ENCODE measurements at places on chromosomes 3 and 15.

- DNase-seq, result no peak
Measured at GRCh38 chr15:78157203-78157602, 8.0 kb downstream of the IDH3A start.

GRCh38 chr15:81531109-81531592, 157.1 kb upstream of the TMC3 start:
- DNase-seq, result no peak

DNA sequence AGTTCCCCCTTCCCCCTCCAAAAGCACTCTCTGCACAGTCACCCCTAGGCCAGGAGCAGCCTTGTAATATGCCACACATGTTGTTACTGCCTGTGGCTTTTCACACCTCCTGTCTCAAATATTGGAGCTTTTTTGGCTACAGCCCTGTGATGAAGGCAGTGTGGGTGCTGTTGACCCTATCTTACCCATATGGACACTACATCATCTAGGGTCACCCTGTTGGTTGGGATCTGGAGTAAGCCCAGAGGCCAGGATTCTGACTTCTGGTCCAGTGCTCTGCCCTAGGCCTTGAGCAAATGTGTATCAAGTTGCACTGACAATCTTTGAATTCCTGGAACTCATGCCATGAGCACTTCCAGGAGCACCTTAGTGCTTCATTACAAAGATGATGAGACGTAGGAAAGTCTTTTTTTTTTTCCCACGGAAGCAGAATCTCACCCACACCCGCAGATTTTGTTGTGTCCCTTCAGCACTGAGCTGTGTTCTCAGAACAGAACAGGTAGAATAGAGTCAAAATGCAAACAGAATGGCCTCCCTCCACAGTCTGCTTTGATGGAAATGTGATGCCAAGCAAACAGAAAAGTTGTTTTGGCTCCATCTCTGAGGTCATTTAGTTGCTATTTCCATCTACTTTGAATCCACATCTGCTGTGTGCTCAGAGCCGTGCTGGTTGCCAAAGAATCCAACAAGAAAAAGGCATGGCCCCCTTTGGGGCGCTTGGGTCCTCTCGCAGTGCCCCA, 49.6 kb downstream of the SMAD3 start:
- no peak for DNase-seq

- DNase-seq, result no peak
Measured at GRCh38 chr3:143171141-143171980, 51.8 kb downstream of the CHST2 start.

GRCh38 chr3:73563896-73564582, 60.7 kb downstream of the PDZRN3 start:
- DNase-seq, result no peak

- DNase-seq, result no peak
Measured at GRCh38 chr3:169041677-169042171, 621.8 kb downstream of the MECOM start.

- DNase-seq, result no peak
Measured at GRCh38 chr15:45106002-45106790, 7.8 kb downstream of the DUOX2 start.

DNA sequence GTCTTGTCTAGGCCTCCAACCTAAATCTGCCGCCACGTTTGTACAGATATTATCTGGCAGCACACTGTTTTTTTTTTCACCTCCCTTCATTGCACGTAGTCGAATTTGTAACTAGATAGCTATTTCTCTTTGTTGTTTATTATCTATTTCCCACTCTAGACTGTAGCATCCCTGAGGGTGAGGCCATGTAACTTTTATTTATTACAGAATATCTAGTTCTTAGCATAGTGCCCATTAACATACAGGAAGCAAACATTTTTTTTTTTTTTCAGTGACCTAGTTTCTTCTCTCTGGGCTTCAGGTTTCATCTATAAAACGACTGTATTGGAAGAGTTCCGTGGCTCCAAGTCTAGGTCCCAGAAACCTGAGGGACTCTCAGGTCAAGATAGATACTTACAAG, 354.3 kb downstream of the FGF12 start:
- no peak for DNase-seq

GRCh38 chr15:85318048-85318731, 62.2 kb upstream of the AKAP13 start:
- no peak for DNase-seq

DNA sequence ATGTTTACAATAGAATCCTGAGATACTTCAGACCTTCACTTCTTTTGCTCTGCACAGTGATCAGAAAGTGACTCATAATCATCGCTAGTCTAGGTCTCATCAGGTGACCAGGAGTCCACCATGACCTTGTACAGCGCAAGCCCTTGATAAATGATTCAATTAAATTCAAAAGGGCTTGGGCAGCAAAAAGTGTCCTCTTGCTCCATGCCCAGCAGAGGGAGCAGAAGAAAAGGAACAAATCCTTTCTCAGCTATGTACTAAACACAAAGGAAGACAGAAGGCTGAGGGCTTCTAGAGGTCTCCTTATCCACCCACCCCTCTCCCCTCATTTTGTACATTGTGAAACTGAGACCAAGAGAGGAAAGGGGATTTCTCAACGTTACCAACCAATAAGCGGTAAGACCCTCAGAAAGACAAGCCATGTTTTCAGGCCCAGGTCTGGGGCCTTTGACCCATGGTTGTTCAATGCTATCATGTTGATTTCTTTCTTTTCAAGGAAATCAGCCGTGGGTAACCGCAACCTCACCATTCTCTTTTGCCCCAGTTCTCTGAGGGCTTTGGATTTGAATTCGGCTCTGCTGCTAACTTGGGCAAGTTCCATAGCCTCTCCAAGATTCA, 74.8 kb downstream of the AQP9 start:
- no peak for DNase-seq

DNA sequence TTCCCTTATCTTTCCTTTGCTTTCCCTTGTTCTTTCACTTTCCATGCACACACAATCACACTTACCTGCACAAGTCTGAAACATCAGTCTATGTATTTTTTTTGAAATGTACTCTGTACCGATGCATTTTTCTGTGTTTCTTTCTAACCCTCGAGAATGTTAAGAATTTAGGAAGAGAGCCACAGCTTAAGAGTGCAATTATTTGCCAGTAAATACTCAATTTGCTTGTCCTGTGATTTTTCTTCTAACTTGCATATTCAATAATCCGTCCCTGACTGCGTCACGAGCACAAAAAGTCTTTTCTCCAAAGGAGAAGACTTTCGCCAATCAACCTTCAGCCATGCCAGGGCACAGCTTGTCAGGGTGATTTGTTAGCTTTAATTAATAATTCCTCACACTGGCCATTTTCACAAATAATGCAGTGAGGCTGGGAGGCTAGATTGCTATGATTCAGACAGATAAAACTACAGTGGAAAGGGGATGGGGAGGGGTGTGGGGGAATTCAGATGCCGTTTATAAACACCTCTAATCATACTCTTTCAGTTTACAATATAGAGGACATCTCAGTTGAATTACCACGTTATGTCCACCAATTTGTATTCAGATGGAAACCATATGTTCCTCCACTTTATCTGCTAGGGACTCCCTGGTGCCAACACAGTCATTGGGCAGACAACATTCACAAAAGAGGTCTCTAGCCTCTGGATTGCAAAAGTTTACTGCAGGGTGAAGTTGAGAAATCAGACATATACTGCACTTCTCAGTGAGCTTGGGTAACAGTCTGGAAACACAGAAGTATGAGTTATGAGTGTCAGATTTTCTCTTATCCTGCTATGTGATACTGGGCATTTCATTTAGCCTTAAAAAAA, 388.0 kb downstream of the ZBTB20 start:
- DNase-seq, result no peak

GRCh38 chr15:100335335-100335999, 6.3 kb downstream of the ADAMTS17 start:
- DNase-seq, result no peak

DNA sequence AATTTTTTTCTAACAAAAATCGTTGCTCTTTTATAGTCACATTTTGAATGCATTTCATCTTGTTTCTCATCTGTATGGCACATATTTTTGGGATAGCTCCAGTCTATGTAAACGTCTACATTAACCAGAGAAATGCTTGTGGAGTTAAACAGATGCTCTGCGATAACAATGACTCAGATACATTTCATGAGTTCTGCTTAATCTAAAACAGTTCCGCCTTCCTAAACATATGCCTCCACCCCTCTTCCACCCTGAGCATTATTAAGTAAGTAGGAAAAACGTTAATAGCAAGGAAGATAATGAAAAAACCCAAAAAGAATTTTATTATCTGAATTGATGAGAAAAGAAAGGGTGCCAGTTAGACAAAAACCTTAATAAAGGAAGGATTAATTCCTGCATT, 396.1 kb downstream of the TUSC7 start:
- DNase-seq, result no peak

- no peak for DNase-seq
Measured at GRCh38 chr3:171445620-171446204, 14.5 kb downstream of the TNIK start.

- no peak for DNase-seq
Measured at GRCh38 chr3:161035711-161036110, 69.4 kb downstream of the B3GALNT1 start.

GRCh38 chr15:49815950-49816349, 195.1 kb downstream of the DTWD1 start:
- no peak for DNase-seq

DNA sequence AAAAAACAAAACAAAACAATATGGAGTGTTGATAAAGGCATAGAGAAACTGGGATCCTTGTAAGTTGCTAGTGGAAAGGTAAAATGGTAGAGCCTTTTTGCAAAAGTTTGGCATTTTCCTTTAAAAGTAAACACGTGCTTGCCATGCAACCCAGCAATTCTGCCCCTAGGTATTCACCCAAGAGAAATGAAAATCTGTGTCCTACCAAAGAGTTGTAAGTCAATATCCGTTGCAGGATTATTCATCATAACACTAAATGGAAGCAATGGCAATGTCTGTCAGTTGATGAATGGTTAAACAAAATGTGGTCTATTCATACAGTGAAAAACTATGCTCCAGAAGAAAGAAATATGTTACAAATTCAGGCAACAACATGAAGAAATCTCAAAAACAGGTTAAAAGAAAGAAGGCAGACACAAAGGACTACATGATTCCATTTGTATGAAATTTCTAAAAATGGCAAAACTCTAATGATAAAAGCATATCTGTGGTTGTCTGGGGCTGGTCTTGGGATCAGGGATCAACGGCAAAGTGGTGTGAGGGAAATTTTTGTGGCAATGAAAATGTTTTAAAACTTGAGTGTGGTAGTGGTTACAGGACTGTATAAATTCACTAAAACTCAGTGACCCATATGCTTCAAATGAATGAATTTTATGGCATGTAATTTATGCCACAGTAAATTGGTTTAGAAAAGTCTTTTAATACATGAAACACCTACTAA, 229.6 kb downstream of the OPA1 start:
- no peak for DNase-seq

DNA sequence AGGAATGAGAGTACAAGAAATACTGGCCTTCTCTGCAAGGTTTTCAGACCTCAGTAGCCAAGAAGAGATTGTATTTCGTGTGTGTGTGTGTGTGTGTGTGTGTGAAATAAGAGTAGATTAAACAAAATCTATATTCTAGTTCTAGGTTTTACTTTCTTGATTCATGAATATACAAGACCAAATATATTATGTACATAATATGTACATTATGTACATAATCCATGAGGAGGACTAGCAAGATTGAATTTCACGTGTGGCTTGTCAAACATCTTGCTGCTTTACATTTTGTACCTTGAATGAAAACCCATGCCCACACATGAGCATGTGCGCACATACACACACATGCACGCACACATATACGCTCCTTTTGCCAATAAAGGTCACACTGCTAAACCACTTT, 18.2 kb upstream of the STT3B start:
- DNase-seq, result no peak

DNA sequence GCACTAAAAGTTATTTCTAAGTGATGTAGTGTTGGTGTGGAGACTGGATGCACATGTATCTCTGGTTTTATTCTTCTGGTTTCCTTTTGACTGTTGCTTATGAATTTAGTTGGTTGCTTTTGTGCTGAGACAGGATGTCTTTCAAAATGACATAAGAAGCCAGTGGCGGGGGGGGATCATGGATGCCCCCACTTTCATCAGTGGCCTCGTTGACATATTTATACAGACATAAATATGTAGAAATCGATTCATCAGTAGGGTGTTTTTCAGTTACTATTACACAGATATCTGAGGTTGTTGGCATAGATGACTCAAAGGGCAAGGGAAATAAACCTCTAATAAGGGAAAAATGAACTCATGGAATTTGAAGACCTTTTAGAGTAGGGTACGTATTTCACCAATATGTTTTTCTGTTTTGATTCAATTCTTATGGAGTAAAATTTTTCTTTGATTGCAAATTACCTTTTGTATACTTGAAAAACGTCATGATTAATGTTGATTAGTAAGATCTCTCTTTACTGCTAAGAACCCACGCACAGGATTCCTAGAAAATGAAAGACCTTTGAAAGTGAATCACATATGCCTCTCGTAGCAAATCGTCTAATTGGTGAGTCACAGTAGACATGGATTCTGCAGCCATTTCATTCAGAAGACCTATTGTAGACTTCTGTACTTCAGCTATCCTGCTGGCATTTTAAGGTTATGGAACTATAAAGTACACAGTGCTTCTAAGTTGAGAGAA, 97.4 kb upstream of the RBMS3 start:
- no peak for DNase-seq

DNA sequence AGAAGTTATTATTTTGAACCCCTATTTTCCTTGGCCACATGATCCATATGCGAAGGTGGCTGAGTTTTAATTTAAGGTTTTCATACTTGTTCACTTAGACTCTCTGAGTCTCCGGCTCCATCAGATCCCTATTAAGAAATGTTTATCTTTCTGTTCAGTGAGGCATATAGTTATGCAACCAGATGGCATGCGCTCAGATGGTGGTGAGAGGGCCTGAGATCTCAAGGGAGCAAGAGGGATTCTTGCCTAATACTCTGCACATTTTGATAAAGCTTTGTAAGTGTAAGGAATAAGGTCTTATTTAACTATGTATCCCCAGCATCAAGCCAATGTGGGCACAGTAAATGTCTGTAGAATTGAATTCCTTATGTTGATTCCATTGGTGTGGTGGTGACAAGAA, 78.9 kb upstream of the DPH6 start:
- DNase-seq, result no peak

DNA sequence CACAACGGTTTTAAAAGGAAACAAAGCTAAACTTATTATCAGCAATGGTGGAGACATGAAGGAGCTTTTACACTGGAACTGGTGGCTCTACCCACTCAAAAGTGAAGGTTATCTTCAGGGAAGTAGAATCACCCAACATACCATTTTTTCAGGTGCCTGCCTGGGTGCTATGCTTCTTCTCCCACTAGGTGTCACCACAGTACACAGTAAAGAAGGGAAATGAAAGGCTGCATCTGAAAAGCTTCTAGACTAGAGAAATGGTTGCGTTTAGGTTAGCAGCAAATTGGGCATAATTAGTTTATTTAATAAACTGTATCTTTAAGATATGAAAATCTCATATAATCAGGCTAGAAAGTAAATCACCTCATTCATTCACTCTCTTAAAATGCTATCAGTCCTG, 47.0 kb upstream of the SELENOK start:
- DNase-seq, result no peak
